T-cell (primary cell): ENCODE measurements at places on chromosomes 6 and 20. TPM values are rescaled to one million over a fixed set of nuclear protein-coding genes. Genes with fewer than 3 reads are reported as not detected.

DNA sequence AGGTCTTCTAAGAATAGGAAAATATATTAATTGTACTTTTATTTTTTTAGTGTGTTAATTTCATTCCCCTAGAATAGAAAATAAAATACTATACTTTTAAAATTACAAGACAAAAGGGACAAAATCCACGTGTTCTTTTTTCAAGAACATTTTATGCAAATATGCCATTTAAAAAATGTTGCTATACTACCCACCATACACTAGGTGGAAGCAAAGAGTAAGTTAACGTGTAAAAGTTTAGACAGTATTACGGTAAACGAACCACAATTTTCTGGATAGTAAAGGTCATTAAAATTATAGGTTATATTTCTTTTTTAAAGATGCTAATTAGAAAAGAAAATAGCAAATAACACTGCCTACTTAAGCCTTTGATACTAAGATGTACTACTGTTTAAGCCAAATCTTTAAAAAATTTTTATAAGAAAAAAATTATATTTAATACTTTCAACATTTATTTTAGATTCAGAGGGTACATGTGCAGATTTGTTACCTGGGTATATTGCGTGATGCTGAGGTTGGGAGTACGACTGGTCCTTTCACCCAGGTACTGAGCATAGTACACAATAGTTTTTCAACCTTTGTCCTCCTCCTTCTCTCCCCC is 287.6 kb downstream of the PHF3 start:
- H3K4me1 ChIP-seq = no peaks in the 10 kb centered on the region
- no peak overlapping the region for H3K4me3 ChIP-seq
- no peak overlapping the region for H3K27ac ChIP-seq
- H3K36me3 ChIP-seq = no peaks in the 10 kb centered on the region
- H3K27me3 ChIP-seq = no peaks in the 10 kb centered on the region
- DNase-seq = no peak

The FAM217A gene
- total RNA-seq = not detected

- peaks cover 60% of the 10 kb centered on the region for H3K4me1 ChIP-seq
- H3K36me3 ChIP-seq = no peaks in the 10 kb centered on the region
- no peak for DNase-seq
- H3K27ac ChIP-seq = no peak overlapping the region
- H3K4me3 ChIP-seq = peak overlapping the region; percentile 52
Measured at GRCh38 chr6:170289180-170289931, 1.5 kb downstream of the DLL1 start.

DNA sequence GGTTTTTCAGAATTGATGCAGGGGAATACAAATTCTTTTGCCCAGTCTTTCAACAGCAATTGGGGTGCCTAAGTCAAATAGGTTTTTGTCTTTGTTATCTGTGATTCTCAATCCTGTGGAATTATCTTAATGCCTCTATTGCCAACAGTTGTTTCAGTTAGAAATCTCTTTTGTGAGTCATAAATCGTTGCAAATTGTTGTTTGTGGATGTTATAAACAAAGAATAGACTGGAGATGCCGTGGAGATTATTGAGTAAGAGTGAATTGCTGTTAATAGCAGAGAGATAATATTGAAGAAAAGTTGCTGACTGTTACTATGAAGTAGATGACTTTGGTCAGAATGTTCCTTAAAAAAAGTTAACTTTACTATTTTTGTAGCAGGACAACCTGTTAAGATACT is 63.7 kb upstream of the POPDC3 start:
- no peaks in the 10 kb centered on the region for H3K36me3 ChIP-seq
- DNase-seq = no peak
- H3K4me1 ChIP-seq = no peaks in the 10 kb centered on the region
- H3K4me3 ChIP-seq = no peak overlapping the region
- H3K27me3 ChIP-seq = peaks cover 2% of the 10 kb centered on the region

The BANF2 gene
- not detected for total RNA-seq
